ENCODE measurements at places on chromosomes 6 and 20.

DNA sequence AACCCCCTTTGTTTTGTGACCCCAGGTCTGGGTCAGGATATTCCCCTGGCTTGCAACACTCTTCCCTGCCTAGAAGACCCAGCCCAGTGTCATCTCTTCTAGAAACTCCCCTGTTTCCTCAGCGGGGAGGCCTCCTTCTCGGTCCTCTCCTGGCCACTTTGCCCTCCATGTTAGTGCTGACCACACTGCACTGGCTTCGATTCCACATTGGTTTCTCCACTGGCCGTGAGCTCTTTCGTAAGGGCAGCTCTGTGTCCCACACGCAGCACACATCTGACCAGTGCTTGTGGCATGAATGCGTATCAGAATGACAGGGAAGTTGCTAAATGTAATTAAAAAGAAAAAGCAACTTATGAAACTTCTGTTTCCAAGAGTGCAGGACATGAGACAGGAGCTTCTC lies 49.4 kb upstream of the FNDC1 start:
- no peak for DNase-seq

DNA sequence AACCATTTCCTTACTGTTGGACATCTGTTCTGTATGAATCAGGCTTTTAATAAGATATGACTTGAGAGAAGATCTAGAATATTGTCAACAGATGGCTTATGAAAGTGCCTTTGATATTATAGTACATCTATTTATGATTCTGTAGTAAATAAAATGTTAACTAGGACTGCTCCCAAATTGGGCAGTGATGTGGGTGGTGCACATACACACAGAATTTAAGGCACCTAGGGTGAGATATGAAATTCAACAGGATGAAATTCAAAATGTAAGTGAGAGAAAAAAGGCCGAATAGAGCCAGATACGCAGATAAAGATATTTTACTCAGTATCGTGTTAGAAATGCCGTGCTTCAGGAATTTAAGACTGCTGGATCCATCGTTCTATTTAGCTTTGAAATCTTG lies 26.3 kb downstream of the FAM50B start:
- no peak for DNase-seq

DNA sequence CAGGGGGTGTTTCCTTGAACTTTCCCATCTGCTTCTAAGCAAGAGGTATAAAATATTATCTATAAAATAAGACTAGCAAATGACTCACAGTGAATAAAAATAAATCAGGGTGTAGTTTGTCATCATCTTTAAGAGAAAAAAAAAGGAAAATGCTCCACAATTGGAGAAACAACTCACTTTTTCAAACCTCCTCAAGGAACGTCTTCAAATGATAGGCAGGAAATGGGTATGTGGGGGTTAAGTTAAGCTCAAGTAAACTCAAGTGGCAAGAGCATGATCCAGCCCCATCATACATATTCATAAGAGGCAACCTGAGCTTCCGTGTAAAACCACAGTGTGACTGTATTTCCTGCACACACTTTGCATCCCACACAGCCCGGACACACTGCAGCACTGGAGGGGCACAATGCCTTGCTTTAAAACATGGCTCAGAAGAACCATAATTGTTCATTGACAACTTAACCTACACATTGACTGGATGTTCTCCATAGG lies 58.5 kb upstream of the CEP85L start:
- no peak for DNase-seq

GRCh38 chr20:33875055-33875454 lies 63.9 kb downstream of the CHMP4B start:
- DNase-seq, result no peak

GRCh38 chr6:43125119-43125518 lies 46.0 kb upstream of the SRF start:
- no peak for DNase-seq

GRCh38 chr20:19291024-19291817 lies 78.8 kb downstream of the SLC24A3 start:
- DNase-seq, result no peak

DNA sequence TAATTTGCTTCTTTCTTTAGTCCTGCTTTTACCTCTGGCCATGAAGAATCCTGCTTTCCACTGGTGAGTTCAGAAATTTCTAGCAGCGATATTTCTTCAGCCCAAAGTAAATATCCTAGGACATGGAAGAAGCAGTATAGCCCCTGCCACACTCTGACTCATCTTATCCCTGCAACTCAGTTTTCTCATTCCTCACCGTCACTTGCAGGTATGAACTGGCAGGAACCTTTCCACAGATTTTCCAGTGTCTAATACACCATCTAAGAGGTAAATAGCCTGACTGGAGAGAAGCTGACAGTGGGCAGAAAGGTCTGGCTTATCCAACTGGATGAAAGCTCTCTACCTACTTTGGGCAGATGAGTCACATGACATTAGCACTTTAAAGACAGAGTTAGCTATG lies 816.7 kb upstream of the FLRT3 start:
- DNase-seq, result no peak

DNA sequence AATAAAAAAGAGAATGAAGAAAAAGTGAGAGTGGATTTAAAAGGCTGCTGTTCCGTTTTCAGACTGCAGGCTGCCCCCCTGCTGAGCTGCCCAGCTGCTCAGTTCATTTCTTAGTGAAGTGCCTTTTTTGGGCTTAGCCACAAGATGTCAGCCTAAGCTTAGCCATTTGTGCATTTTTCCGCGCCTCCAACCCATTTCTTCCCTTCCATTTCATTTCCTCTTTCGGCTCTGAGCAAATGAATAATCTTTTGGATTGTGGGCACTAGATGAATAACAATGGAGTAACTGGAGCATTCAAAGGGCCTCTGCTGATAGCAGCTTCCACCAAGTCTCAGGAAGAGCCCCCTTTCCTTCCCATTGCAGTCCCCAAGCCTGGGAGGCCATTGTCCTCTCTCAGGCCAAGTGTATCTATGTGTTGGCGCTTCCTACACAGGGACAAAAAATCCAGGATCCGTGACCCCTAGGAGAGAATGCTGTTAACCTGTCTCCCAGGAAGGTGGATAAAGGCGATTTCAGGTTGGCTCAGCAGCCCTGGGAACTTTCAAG lies 83.5 kb upstream of the SPTLC3 start:
- no peak for DNase-seq

Measured in vagina (tissue), 2 donors.